Stimulated activated CD4-positive, alpha-beta T cell treated with anti-CD3 and anti-CD28 coated beads, Interleukin-1b, Interleukin-23, amount 100 ng/mL, for 1 hour (primary cell): ENCODE measurements at places on chromosomes 6 and 20.
A peak's percentile ranks its signal among the peaks of the same experiment; 100 is the strongest.

DNA sequence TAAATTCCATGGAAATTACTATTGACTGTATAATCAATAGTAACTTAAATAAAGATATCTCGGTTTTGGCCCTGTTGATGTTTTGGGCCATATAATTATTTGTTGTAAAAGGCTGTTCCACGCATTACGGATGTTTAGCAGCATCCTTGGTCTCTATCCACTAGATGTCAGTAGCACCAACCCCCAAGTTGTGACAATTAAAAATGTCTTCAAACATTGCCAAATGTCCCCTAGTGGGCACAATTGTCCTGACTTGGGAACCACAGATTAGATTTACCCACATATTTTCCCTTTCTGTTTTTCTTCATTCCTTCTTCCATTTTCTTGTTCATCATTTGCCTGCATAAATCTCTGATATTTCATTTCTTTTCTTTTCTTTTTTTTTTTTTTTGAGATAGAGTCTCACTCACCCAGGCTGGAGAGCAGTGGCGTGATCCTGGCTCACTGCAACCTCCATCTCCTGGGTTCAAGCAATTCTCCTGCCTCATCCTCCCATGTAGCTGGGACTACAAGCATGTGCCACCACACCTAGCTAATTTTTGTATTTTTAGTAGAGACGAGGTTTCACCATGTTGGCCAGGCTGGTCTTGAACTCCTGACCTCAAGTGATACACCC lies 13.6 kb upstream of the WFDC8 start:
- no peak for DNase-seq

DNA sequence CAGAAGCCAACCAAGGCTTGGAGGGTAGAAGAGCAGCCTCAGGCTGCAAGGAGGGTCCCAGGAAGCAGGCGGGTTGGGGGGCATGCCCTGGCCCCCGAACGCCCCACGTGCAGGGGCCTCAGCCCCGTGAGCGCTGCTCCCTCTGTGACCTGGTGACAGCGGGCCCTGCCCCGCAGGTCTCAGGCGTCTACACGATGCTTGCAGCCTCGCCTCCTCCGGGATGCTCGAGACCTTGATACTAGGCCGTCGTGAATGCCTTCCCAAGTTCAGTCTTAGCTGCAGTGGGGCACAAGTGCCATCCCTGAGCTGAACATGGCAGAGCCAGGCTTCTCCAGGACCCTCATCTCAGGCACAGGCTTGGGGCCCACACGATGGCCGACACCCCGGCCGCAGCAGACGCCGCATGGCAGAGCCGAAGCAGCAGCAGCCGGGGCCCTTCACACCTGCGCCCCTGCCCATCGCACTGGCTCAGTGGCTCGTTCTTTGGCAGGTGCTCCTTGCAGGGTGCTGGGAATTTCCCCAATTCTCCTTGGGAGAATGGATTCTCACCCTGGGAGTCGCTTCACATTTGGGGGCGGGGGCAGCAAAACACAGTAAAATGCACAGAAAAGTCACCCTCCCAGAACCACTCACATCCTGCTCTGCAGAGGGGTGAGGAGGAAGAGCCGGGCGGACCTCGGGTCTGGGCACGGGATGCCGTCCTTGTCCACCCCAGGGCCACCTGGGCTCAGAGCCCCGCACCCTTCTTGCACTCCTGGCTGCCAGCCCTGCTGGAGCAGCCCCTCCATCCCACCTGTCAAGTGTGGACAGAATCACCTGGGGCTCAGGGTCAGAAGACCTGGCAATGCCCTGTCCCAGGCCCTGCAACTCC lies 161.8 kb downstream of the DLL1 start:
- DNase-seq, result no peak

DNA sequence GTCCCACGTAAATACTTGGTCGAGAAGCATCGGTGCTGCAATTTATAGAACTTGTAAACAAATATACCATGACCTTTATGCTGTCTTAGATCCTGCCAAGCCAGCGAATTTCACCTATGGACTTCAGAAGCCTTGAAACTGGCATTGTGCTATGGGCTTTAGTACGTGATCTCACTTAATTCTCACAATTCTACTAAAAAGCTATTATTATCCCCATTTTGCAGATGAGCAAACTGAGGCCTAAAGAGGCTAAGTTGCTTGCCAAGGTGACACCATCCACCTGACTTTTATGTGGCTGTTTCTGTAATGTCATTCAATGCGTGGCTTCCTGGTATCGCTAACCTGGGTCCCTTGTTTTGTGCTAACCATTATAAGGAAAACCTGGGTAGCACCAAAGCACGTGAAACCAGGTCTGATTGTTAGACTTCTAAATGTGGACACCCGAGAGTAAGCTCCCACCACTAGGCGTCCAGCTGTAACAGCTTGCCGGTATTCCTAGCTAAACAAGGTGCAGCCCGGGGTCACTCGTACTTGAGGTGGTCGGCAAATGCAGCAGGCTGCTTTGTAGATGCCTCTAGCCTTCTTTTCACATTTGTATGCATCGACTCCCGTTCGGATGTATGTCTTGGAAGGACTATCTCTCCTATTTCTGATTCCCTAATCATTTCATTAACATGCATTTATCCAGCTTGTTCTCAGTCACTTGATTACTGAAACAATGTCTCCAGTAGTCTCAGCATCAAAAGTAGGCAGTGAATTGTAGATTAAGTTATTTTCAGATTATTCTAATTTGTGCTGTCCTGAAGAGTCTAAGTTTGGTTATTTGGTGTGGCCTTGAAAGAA lies 1.1 kb downstream of the SYNJ2 start:
- DNase-seq, result no peak

DNA sequence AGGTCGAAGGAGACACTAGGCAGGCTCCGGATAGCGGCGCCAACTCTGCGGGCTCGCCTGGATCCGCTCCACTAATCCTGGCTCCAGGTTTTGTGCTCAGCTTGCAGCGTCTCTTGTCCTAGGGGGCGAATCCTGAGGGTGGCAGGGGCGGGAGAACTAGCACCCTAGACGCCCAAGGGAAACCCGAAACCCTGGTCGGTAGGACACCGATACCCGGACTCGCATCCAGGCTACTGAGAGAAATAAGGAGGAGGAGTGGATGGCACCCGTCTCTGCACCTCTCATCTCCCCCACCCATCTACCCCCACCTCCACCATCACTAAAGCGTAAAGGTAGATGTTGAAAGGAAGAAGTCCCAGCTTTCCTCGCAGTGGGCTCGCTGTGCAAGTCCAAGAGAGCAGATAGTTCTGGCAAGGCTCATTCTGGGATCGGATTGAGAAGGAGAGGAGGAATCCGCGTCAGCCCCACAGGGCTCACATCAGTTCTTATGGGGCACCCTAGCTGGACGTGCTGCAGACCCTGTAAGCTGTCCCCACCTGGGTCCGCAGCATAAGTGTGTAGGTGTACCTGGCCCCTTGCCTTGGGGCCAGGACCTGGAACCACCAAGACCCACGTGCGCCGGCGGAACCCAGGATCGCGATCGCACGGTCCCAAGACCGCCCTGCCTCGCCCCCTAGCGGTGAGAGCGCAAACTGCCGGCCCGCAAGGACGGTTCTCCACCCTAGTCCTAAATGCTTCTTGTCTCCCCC lies 6.9 kb downstream of the SLC32A1 start:
- peak; percentile 76 for DNase-seq

GRCh38 chr6:89932245-89932802 lies 38.1 kb downstream of the GJA10 start:
- no peak for DNase-seq
